ENCODE measurements at places on chromosomes 5 and 9.

DNA sequence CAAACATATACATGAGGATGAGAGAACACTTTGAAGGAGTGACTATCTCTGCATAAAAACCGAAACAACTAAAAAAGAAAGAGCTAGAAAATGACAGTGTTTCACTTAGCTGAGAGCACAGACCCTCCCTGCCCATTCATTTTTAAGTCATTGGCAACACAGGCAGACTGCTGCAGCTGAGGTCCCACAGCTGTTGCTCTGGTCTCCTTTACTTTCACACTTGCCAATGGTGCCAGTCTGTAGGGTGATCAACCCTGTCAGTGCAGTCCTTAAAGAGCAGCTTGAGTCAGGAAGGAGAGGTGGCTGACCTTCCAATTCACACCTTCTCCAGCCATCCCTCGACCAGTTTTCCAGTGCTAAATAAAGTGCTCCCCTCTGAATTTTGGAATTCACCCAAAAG, 508.3 kb upstream of the CCNG1 start:
- no peak for DNase-seq

DNA sequence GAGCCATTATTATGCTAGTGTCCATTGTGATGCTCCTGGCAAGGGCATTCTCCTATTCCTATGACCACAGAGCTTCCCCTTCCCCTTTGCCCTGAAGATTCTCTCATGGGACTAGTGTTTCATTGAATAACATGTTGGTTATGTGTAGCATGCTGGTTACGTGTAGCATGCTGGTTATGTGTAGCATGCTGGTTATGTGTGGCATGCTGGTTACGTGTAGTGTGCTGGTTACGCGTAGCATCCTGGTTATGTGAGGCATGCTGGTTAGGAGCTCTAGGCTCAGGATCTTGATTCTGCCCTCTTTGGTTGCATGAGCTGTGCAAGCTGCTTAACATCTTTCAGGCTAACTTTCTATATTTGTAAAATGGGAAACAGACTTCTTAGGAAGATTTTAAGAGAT, 46.5 kb upstream of the GPR151 start:
- DNase-seq = no peak

- peak; percentile 25 for DNase-seq
Observed at GRCh38 chr9:109880276-109881169, 100.5 kb downstream of the PALM2AKAP2 start.

DNA sequence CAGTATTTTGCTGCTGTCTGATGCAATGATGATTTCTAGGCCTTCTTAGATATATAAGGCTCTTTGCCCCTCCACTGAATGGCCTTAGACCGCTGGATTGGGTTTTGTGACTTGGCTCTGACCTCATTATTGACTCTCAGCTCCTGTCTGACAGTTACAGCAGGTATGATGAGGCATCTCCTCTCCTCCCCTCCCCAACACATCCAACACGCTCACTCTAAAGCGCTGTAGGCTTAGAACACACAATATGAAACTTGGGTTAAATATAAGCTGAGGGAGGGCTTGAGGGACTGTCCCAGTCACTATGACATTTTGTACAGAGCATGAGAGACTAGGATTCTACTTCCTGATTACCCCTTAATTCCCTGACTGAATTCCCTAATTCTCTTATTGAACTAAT, 18.8 kb upstream of the CER1 start:
- no peak for DNase-seq

- DNase-seq = peak; percentile 92
Observed at GRCh38 chr9:114155263-114155994, at the start of gene COL27A1. Gene COL27A1 (plus strand): TSS chr9:114155537. CDS start chr9:114155951, 414 bp downstream.

DNA sequence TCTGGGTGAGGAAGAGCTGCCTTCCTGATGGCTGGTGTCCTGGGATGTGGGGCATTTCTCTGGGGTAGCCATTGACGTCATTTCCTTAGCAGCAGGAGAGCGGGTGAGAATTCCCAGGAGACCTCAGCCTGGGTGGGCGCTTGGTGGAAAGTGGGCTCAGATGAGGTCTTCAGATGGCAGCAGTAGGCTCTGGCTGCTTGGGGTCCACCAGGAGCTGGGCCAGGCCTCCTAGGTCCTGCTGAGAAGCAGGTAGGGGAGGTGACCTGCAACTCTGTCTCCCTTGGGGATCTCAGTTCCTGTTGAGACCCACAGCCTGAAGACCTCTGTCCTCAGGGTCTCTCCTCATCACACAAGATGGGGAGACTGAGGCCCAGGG, 31.5 kb downstream of the FAM163B start:
- DNase-seq = no peak

DNA sequence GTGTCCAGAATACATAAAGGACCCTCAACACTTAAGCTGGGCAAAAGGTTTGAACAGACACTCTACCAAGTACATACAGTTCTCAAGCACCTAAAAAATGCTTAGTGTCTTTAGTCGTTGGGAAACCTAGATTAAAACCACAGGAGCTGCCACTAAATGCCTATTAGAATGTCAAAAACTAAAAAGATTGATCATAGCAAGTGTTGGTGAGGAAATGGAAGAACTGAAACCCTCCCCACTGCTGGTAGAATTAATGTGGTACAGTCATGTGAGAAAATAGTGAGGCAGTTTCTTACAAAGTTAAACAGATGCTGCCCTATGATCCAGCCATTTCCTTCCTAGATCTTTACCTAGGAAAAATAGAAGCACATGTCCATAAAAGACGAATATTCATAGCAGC, 40.6 kb downstream of the SFXN1 start:
- no peak for DNase-seq

DNA sequence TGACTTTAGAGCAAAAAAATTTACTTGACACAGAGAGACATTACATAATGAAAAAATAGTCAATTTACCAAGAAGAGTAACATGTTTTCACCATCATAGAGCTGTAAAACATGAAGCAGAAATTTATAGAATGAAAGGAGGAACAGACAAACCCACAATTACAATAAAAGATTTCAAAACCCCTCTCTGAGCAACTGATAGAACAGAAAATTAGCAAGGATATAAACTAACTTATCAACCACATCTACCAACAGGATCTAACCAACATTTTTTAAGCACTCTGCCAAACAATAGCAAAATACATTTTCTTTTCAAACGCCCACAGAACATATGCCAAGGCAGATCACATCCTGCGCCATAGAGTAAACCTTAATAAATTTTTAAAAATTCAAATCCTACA, 17.9 kb downstream of the SLCO4C1 start:
- DNase-seq = no peak

GRCh38 chr5:80070338-80071056, 35.3 kb downstream of the THBS4 start:
- DNase-seq = no peak

GRCh38 chr5:160353379-160353778, 17.0 kb downstream of the C1QTNF2 start:
- DNase-seq = no peak

DNA sequence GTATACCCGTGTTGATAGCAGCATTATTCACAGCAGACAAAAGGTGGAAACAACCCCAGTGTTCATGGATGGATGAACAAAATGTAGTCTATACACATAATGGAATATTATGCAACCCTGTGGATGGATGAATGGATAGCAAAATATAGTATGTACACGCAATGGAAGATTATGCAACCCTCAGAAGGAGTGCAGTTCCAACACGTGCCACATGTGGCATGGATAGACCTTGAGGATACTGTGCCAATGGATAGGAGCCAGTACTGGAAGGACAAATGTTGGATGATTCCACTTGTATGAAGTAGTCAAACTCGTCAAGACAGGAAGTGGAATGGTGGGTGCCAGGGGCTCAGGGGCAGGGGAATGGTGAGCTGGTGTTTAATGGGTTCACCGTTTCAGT, 44.9 kb downstream of the PLEKHG4B start:
- no peak for DNase-seq

DNA sequence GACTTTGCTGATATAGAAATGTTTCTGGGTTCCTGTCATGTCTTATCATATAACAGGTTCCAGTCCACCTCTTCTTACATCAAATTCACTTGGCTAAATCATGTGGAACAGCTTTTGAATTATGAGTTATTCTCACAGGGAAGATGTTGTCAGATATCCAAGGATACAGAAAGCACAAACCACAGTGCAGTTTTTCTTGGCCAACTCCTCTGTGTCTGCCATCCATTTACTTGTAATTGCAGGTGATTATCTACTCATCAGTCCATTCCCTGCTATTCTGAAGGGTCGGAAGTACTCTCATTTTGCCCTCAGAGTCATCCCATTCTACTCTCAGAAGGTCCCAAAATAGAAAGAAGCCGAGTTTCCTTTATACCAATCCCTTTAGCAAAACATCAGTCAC, 10.0 kb downstream of the MARCHF11 start:
- no peak for DNase-seq

All from stimulated activated naive CD8-positive, alpha-beta T cell treated with anti-CD3 and anti-CD28 coated beads, Interleukin-15, Interleukin-2, amounts not matched to agents 100 U/mL and 50 U/mL, for 24 hours (primary cell).